Breast epithelium (tissue), 4 donors: ENCODE measurements at places on chromosomes 16 and 17. TPM values are rescaled to one million over a fixed set of nuclear protein-coding genes. Genes with fewer than 3 reads are reported as not detected.

Gene HOXB4
- total RNA-seq: 2.2 TPM

Gene ITGB4
- 9.8 TPM for total RNA-seq

Gene SGCA
- 0.73 TPM for total RNA-seq

DNA sequence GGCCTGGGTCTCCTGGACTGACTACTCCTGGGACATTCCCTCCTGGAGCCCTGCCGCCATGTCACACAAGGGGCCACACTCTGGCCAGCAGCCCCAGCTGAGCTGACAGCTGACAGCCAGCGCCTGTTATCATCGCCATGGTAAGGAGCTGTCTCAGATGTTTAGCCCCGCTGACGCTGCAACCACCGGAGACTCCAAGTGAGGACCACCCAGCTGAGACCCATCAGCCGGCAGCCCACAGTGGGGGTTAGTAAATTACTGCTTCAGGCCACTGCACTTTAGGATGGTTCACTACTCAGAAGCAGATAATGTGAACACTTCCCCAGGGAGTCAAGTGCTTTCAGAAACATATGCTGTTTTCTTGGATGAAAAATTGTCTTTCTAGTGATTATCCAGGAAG lies 14.6 kb upstream of the SPHK1 start:
- no peak for DNase-seq

GRCh38 chr17:63433746-63434591 lies 12.1 kb downstream of the CYB561 start:
- no peak for DNase-seq
